ENCODE measurements at places on chromosomes 6 and 20.

DNA sequence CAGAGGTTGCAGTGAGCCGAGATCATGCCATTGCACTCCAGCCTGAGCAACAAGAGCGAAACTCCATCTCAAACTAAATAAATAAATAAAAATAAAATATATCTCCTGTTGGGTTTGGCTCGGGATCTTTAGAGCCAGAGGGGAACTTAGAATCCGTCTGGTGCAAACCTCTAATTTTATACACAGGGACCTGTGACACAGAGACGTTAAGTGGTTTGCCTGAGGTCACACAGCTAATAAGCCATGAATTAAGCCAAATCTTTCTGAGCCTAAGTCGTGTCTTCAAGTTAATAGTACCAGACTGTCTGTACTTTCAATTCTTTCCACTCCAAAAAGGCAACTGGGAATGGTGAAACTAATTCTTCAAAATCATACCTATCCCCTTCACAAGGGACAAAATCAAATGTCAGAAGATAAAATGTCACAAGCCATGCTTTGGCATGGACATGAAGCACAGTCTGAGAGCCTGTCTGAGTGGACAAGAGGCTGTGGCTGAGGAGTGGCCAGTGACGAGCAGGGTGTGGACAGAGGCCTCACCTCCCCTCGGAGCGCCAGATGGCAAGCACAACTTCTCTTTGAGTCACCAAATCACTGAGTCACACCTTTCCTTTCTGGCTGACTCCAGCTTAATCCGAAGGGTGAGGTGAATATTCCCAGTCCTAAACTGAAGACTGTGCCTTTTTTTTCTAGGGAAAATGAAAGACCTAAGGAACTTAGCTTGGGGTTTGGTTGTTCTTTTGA is 177.4 kb downstream of the TFAP2A start:
- no peak for DNase-seq

GRCh38 chr6:106363401-106364138 is 3.1 kb downstream of the CRYBG1 start:
- no peak for DNase-seq

DNA sequence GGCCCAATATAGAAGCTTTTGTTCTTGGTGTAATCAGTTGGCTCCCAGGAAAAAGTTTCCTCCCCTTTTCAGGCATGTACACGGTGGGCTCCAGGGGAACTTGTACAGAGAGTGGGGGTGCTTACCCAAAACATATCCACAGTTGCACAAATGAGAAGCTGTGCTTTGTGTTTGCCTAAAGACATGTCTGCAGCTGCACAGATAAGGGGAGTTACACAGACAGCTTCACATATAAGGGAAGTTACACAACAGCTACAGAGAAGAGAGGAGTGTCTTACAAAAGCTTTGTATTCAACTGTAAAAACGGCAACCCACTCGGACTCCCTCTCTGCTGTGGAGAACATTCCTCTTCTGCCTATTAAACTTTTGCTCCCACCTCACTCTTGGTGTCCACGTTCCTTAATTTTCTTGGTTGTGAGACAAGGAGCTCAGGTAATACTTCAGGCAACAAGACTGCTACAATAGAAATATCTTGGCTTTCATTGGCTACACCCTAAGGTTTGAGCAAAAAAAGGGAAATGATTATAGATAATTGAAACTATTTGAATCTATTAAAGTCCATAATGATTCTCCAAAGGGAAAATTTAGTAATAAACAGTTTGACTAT is 7.4 kb upstream of the PNRC1 start:
- DNase-seq = peak; percentile 98

DNA sequence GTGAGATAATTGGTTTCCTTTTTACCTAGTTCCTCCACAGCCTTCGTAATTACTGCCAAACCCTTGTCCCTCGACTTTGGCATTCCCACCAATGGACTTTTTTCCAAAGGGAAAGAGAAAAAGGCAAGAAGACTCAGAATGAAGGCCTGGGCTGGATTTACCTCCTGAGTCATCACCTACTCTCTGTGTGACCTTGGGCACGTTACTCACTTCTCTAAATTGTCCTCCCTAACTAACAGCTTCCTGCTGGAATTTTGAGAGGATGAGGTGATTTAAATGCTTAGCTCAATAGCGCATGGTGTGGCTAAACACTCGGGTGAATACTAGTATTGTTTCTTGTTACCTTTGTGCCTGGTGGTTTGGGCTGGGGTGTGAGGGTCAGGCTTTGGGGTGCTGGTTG is 146.6 kb downstream of the DHX35 start:
- no peak for DNase-seq

GRCh38 chr20:2603816-2604505 is 48.5 kb upstream of the NOP56 start:
- no peak for DNase-seq

DNA sequence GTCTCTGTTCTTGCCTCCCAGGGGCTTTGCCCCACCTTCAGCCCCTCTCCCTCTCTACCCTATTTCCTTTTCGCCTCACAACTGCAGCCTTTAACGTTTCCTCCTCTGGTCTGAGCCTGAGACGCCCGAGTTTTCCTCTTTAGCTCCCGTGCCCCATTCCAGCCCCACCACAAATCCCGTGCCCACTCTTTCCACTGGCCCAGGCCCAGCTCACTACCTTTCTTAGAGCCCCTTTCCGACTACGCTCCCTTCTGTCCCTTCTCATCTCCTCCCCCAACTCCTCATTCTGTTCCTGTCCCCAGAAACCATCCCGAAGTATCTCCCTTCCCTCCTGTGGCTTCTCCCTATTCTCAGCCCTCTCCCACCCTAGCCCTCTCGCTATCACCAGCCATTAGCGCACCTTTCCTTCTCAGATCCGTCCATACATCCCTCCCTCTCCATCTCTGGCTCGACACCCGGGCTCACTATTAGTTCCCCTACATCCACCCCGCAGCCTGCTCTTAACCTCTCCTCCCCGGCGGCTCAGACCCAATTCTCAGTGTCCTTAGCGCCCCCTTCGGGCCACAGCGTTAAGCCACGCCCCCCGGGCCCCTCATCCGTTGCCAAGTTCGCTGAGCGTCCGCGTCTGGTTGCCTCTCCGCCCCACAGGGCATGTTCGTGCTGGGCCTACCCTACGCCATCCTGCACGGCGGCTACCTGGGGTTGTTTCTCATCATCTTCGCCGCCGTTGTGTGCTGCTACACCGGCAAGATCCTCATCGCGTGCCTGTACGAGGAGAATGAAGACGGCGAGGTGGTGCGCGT is 2.7 kb downstream of the SLC32A1 start:
- peak; percentile 52 for DNase-seq

- peak; percentile 33 for DNase-seq
Measured at GRCh38 chr20:53833333-53834061, 236.9 kb downstream of the BCAS1 start.
